Endodermal cell (in vitro differentiated cells): ENCODE measurements at places on chromosomes 13 and 19. TPM values are rescaled to one million over a fixed set of nuclear protein-coding genes. Genes with fewer than 3 reads are reported as not detected.
A peak's percentile ranks its signal among the peaks of the same experiment; 100 is the strongest.

GRCh38 chr13:97224544-97225300, 2.6 kb downstream of the MBNL2 start:
- H3K4me3 ChIP-seq: peak overlapping the region; percentile 73
- H3K27me3 ChIP-seq: peaks cover 93% of the 10 kb centered on the region

The KLK2 gene
- 0.35 TPM in 1 of 2 replicates, not detected in the other for total RNA-seq

DNA sequence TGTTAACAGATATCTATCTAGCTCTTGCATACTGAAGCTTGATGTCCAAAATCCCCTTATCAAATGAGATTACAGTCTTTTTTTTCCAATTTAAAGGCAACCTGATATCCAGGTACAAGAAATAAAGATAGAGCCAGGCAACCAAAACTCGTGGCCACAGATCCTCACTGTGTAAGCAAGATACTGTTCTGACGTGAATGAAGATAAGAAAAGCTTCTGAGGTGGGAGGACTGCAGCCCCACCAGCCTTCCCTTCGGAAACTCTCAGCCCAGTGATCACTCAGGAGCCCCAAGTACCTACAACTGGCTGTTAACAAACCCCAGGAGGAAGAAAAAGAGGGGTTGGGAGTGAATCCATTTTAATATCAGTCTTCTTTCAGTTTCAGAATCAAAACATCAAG, 191.6 kb downstream of the EFNB2 start:
- no peaks in the 10 kb centered on the region for H3K27me3 ChIP-seq
- no peak overlapping the region for H3K27ac ChIP-seq
- no peak for DNase-seq
- no peak overlapping the region for H3K4me3 ChIP-seq
- H3K4me1 ChIP-seq: peaks cover 11% of the 10 kb centered on the region

DNA sequence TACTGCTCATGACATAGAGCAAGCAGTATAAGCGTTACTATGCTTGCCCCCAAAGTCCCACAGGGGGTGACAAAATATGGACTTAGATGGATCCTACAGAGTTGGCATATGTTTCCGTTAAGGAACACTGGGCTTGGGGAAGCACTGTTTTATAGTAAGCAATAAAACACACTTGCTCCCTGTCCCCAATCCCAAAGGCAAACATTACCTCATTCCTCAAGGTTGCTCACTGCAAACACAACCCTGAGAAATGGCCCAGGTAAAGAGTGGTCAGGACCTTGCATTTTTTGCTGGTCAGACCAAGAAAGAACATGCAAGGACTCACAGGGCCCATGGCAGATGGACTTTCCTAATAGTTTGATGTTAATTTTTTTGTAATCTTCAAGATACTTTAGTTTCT, 32.3 kb downstream of the UGGT2 start:
- H3K4me3 ChIP-seq: no peak overlapping the region
- peaks cover 4% of the 10 kb centered on the region for H3K4me1 ChIP-seq
- no peaks in the 10 kb centered on the region for H3K27me3 ChIP-seq
- H3K36me3 ChIP-seq: peaks cover 15% of the 10 kb centered on the region

The NDUFA13 gene
- total RNA-seq: 374 to 472 TPM (median 446 TPM) in 3 replicates

The ZNF773 gene
- total RNA-seq: 9.7 to 12.4 TPM (median 10.1 TPM) in 3 replicates

The MBD3L2 gene
- total RNA-seq: not detected in 2 replicates

The KANK3 gene
- total RNA-seq: 2.3 to 3.4 TPM (median 2.7 TPM) in 3 replicates

The PIK3R2 gene
- total RNA-seq: 38.4 to 64.0 TPM (median 58.8 TPM) in 3 replicates

The N4BP2L1 gene
- total RNA-seq: 7.7 to 10.3 TPM (median 8.3 TPM) in 3 replicates

DNA sequence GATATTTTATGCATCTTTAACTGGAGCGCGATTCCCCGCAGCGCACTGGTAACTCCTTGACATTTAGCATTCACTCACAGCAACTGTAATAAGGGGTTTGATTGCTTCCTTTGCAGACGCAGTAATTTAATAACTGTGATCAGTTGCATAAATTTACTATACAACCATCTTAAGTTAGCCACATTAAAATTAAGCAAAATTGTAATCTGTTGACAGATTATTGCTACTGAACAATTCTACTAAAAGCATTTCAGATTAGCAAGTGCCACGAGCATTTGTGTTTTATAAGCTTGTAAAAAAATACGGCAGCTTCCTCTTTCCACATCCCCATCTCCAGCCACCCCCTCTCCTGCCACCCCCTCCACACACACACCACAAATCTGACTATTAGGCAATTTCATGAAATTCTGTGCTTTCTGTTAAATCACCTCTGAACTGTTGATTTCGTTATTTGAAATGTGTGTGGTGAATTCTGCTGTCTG, 44.4 kb downstream of the TSHZ3 start:
- H3K27ac ChIP-seq: no peak overlapping the region
- no peaks in the 10 kb centered on the region for H3K4me1 ChIP-seq
- no peak for DNase-seq
- H3K4me3 ChIP-seq: no peak overlapping the region

GRCh38 chr13:35729926-35730627, 253.6 kb upstream of the MAB21L1 start:
- H3K27ac ChIP-seq: no peak overlapping the region
- H3K4me3 ChIP-seq: no peak overlapping the region
- H3K4me1 ChIP-seq: no peaks in the 10 kb centered on the region
- H3K27me3 ChIP-seq: no peaks in the 10 kb centered on the region
- no peaks in the 10 kb centered on the region for H3K36me3 ChIP-seq

GRCh38 chr13:30714629-30715371, 20.5 kb upstream of the ALOX5AP start:
- H3K4me1 ChIP-seq: no peaks in the 10 kb centered on the region
- peak; percentile 18 for DNase-seq
- no peak overlapping the region for H3K4me3 ChIP-seq
- no peaks in the 10 kb centered on the region for H3K27me3 ChIP-seq

DNA sequence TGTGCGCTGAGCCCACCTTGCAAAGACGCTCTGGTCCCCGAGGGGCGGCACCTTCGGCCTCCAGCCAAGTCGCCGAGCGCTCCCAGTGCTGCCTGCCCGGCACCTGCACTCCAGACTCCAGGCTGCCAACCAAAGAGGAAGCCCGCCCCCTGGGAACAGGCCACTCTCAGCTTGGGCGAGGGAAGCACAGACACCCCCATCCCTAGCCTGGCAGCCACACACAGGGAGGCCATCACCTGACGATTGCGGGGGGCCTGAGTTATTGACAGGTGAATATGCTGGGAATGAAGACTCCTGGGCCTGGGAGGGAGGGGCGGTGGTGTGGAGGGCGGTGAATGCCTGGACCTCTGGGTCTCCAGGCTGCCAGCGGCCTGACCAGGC, 10.3 kb upstream of the ZNF492 start:
- no peak overlapping the region for H3K27ac ChIP-seq
- no peaks in the 10 kb centered on the region for H3K4me1 ChIP-seq
- no peaks in the 10 kb centered on the region for H3K27me3 ChIP-seq
- DNase-seq: no peak
- H3K4me3 ChIP-seq: no peak overlapping the region
- no peaks in the 10 kb centered on the region for H3K36me3 ChIP-seq

DNA sequence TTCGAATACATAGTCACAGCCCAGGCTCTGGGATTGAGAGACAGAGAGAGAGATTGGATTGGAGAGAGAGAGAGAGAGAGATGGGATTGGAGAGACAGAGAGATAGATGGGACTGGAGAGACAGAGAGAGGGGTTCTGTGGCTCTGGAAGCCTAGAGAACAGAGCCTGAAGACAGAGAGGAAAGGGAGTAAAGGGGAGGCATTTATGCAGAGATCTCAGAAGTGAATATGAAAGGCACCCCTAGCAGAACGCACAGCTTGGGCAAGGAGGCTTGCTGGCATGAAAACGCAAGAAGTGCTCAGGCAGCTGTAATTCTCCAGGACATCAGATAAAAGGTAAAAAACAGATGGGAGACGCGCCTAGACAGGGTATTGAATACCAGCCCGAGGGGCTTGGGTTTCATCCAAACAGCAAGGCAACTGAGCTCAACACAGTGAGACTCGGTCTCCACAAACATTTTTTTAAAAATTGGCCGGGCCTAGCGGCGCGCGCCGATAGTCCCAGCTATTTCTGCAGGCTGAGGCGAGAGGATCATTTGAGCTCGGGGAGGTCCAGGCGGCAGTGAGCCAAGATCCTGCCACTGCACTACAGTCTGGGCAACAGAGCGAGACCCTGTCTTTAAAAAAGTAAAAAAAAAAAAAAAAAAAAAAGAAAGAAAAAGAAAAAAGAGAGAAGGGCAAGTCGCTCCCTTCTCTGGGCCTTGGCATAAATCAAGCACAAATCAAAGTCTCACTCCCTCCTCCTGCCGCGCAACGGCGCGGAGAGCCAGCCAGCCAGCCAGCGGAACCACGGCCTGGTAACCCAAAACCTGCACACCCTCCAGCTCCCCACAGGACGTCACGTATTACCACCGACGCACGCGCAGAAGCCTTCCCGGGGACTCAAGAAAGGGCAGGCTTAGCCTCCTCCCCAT, 774 bp upstream of the PPP2R1A start:
- H3K36me3 ChIP-seq: peaks cover 19% of the 10 kb centered on the region
- peak overlapping the region; percentile 52 for H3K27ac ChIP-seq
- peak overlapping the region; percentile 74 for H3K4me3 ChIP-seq
- H3K27me3 ChIP-seq: no peaks in the 10 kb centered on the region
- DNase-seq: no peak

DNA sequence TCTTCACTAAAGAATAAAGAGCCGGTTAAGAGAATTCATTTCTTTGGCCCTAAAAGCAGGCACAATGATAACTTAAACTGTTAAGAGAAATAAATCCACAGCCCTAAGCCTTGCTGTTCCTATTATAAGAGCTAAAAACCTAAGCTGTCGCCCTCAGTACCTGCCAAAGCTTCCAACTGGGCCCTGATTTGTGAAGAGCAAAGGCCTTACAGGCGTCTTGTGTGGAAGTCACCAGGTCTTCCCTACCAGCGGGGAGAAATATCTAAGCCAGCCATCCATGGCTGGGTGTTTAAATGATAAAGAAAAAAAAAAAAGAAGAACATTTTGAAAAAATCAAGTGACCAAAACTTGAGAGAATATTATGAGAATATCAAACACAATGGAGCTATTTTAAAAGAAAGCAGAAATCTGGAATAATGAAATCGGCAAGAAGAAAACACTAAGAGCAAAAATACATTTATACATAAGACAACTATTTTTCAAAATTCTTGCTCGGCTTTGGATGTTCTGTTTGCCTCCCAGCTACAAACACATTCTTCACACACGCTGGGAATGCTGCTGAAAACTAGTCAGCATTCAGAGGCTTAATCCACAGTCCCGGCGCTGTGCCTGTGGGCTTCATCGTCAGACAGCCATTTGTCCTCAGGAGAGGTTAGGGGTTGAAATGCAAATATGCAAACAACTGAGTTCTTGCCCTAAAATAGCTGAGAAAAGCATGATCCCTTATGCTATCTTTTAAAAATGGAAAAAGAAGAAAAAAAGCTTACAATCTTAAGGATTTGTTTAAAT, 89.8 kb upstream of the LSM14A start:
- DNase-seq: peak; percentile 78
- H3K4me3 ChIP-seq: no peak overlapping the region

DNA sequence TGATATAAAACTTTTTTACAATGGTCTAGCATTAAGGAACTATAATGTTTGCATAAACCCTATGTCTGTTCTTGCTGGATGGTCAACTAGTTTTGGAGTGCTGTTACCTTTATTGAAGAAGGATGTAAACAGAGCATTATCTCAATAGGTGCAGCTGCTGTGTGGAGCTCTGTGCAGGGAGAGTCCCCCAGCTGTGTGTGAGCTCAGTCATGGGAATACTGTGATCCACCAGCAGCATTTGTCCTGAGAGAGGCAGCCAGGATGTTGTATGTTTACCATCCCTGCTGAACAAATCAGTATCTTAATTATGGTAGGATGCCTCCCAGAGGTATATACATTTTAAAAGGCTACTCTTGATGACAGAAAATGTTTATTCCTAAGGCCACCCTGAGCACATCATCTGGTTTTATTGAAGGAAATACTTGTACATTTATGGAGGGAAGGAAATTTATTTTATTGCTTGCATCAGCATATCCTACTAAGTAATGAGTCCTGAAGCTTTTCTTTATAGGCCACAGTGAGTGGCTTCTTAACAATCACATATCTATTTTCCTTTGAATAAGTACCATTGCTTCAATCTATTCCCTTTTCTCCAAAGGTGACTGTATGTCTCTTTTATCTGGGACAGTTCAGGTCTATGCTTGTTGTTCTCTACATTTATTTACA, 11.7 kb downstream of the RAP2A start:
- DNase-seq: no peak
- peaks cover 92% of the 10 kb centered on the region for H3K36me3 ChIP-seq
- H3K27me3 ChIP-seq: no peaks in the 10 kb centered on the region

The RABAC1 gene
- 114 to 134 TPM (median 121 TPM) in 3 replicates for total RNA-seq

- no peak for DNase-seq
- H3K4me3 ChIP-seq: no peak overlapping the region
- H3K27me3 ChIP-seq: no peaks in the 10 kb centered on the region
Observed at GRCh38 chr13:103568314-103568713, 502.1 kb upstream of the SLC10A2 start.
